Upper lobe of right lung (tissue), 1 donor: ENCODE measurements at places on chromosomes 12 and 14.

DNA sequence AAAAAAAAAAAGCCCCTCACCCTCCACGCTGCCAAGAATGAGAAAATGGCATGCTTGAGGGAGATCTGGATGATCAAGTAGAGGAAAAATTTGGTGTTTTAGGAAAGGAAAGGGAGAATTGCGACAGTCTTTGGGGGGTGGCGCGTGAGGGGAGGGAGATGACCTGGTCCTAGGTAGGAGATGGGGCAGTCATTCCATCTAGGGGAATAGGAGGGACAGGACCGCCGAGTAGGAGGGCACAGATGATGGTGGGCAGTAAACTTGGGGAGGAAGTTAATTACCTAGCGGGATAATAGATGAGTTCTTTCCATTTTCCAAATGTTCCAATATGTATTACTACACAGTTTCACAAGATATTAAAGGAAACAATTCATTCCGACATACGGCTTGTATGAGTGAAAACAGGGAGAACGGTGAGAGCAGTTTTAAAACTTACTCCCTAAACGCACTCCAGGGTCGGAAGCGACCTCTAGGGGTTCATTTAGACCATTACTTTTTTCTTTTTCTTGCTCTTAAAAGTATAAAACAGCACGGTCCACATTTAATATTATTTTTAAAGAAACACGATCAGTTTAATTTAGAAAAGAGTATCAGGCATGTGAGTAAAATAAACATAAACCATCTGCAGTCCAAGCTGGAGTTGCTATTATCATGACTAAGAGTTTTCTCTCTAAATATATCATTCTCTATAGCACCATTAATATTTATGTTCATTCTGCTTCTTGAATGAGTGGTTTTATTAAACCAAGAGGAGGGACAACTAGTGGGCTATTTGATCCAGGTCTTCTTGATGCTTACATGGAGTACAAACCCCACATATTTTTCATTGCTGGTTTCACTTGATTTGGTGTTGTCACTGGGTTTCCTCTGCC is 3.0 kb upstream of the FNTB start:
- no peak for DNase-seq

- no peak for DNase-seq
Observed at GRCh38 chr14:29822430-29822709, 105.3 kb downstream of the PRKD1 start.

GRCh38 chr12:1403417-1403816 is 191.0 kb downstream of the FBXL14 start:
- DNase-seq = no peak

DNA sequence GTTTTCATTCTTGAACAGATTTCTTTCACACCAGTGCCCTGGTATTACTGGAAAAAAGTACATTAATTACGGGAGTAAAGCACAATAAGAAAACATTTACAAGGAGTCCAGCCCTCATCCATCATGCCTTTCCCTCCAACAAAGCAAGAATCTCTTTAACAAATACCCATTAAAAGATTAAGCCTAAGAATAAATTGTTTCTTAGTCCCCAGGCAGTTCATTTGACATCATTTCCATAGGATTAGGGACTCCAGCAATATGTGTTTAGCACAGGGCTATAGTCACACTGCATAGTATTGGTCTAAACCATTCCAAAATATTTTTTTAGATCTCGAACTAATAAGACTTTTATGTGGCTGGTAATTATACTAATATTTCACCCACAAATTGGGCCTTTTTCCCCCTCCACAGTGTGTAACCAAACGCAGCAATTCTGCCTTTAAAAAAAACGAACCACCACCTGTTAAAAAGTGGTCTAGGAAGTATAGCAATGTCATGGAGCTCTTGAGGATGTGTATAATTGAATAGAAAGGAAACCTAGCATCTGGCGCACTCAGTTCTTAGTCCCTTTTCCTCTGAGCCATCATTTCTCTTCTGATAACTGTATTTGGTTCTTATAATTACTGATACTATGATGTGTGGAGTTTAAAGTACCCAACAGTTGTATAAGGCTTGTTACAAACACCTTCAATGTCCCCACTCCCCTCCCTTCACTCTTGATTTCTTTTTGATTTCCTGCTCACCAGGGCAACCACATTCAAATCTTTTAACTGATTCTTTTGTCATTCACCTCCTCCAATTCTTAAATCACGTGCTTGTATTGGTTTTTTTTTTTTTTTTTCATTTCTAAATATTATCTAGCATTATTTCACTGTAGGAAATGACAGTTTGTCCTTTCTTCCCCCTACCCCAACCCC is 138.7 kb downstream of the ETV6 start:
- DNase-seq = no peak

- no peak for DNase-seq
Observed at GRCh38 chr12:52250048-52250990, 17.3 kb downstream of the KRT7 start.

DNA sequence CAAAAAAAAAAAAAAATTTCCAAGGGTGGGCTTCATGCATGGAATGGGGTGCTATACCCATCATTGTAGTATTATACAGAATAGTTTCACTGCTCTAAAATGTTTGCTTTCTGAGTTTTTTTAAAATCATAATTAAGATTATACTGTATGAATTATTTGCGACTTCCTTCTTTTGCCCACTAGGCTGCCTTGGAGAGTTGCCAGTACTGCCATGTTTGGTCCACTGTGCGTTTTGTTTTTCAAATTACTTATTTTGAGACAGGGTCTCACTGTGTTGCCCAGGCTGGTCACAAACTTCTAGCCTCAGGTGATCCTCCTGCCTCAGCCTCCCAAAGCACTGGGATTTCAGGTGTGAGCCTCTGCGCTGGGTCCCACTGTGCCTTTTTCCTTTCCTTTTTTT is 19.9 kb downstream of the PLBD2 start:
- DNase-seq = no peak

- DNase-seq = no peak
Observed at GRCh38 chr12:5437182-5437583, 5.3 kb downstream of the NTF3 start.

DNA sequence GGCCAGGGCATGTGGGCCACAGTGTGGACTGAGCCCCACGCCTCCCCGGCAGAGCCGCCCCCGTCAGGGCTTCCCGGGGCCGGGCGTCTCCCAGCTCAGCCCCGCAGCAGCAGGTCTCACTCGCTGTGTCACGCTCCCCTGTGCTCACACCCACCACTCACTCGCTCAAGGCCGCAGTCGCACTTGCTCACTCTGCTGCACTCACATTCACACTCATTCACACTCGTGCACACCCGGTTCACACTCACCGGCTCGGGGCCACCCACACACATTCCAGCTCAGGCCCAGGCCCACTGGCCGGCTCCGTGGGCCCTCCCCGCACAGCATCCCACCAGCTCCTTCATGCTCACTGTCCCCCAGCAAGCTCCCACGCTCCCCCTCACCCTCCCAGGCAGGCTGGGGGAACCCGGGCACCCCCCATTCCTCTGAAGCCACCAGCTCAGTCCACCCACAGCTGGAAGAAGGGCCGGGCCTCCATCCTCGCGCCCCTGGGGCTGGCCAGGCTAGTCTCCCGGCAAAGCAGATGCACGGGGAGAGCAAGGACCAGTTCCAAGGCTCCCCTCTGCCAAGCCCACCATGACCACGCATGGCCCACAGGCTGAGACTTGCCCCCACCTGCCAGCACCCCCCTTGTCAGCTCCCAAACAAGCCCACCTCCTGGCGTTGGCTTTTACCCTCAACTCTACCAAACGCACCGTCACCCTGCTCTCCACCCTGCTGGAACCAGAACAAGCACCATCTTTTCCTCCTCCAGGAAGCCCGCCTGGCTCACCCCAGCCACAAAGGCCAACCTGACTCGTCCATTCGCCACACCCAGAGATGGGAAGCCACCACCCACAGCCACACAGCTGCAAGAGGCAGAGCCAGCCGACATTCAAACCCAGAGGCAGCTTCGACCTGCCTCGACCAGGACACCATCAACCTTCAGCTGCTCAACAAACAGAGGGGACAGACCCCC is 28.0 kb downstream of the NCOR2 start:
- DNase-seq = no peak
